H9 (cell line): ENCODE measurements at places on chromosomes 7 and 10.

DNA sequence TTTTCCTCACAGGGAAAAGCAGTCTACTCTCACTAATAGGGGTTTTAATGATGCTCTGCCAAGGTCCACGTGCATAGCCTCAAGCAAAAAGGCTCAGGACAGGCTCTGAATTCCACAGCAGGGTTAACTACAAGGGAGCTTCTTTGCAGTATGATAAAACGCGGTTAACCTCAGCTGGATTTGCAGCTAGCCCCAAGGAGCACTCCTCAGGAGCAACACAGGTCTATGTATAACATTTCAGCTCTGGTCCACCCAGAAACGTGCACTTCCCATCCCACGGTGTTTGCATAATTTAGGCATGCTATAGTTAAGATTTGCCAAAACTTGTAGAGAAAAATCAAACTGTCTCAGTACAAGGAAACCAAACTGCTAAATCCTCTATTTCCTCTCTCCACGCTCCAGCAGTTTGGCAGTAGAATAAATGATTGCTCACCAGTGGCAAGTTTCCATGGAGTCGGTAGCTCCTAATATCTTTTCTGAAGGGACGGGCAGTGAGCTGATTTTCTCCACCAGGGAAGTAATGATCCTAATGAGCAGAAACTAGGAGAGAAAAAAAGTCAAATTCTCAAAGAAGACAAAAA is 13.1 kb upstream of the ASB4 start:
- no peak for DNase-seq

DNA sequence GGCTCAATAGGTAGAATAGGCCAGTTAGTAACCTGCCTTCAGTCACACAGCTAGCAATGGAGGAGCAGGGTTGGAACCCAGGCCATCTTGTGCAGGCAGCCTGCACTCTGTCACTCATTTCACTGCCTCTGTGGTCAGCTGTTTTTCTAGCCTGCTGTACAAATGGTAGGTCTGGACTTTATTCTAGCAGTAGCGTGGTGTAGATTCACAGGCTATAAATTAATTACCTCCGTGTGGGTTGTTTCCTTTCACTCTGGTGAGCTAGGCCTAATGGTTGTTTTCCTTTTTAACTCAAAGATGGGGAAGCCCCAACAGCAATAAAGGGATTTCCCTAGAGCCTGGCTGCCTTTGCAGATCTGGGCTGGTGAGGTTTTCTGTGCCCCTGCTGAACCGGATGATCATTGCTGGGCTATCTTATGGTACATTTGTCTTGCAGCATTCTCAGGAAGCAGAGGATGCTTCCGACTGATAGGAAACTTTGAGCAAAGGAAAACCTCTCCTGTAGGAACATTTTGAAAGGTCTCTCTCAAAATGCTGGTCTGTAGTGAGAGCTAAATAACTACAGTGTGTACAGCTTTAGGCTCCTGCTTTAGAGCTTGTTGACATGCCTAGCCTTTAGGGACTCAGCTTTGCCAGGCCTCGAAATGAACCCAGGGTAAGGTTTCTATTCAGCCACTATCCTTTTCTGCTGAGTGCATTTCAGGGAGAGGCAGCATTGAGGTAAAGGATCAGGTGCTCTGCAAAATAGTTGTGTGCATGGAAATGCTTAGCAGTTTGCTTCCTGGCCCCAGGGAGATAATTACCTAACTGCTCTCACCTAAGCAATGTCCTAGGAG is 157.4 kb downstream of the ST7 start:
- DNase-seq: no peak

GRCh38 chr10:109025172-109025571 is 898.1 kb downstream of the XPNPEP1 start:
- no peak for DNase-seq

- DNase-seq: no peak
Observed at GRCh38 chr10:51804866-51805265, 105.5 kb upstream of the CSTF2T start.

DNA sequence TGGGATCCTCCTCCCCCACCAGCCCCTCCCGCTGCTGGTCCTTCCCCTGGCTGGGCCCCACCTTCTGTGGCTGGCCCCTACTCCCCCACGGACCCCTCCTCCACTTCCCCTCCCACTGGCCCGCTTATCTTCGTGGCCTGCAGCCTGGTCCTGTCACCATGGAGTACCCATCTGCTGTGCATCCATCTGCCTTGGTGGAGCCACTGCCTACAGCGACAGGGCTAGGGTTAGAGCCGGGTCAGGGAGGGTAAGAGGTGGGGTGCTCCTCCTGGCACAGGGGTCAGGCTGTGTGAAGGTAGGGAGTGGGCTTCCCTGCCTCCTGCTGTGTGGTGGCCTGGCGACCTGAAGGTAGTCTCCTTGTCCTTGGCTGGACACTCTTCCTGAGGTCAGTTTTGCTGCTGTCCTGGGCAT is 5.2 kb downstream of the ADCY1 start:
- DNase-seq: peak; percentile 31

GRCh38 chr7:47000561-47000960 is 581.4 kb downstream of the TNS3 start:
- DNase-seq: no peak

DNA sequence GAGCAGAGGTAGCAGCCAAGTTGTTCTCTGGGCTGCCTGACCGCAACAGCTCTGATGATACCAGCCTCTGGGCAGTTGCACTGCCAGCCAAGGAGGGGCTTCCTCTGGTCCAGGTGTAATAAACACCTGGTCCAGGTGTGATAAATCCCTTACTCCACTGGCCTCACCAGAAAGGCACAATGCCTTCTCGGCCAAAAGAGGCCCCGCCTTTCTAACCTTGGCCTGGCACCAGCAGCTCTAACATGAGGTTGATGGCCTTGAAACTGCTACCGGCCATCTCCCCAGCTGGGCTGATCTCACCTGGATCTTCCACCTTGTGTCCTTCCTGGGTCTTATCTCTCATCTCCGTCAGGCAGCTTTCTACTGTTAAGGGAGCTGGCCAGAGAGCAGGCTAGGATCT is 45.5 kb upstream of the PDZD8 start:
- no peak for DNase-seq

GRCh38 chr10:62861507-62861906 is 45.3 kb upstream of the EGR2 start:
- DNase-seq: no peak

DNA sequence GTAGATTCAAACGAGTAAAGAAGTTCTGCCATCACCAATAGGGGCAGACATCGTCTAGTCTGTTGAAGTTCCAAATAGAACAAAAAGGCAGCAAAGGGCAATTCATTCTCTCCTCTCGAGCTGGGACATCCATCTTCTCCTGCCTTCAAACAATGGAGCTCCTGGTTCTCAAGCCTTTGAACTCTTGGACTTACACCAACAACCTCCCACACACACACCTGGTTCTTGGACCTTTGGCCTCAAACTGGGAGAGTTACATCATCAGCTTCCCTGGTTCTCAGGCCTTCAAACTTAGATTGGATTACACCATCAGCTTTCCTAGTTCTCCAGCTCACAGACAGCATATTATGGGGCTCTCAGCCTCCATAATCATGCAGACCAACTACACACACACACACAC is 9.8 kb upstream of the GIMAP5 start:
- no peak for DNase-seq

DNA sequence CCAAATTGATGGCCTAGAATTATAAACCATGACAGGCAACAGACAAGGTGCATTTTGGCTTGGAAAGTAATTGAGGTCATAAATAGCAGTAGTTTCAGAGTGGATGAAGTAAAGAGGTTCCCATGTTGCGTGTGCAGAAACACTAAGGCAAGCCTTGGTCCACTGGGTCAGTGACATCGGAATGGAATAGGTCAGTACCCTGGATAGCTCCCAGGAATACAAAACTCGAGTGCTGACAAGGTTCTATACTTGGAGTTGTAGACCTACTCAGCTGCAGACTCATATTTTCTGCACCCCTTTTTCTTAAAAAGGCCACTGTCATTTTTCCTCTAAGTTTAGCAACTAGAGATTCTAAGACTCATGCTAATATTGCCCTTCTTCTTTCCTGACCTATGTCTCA is 132.8 kb downstream of the DYNC1I1 start:
- no peak for DNase-seq

- no peak for DNase-seq
Observed at GRCh38 chr7:121876656-121877500, 3.9 kb downstream of the PTPRZ1 start.

- DNase-seq: no peak
Observed at GRCh38 chr7:24038993-24039392, 245.0 kb upstream of the NPY start.

GRCh38 chr10:5314840-5315239 is 49.9 kb upstream of the UCN3 start:
- DNase-seq: no peak

DNA sequence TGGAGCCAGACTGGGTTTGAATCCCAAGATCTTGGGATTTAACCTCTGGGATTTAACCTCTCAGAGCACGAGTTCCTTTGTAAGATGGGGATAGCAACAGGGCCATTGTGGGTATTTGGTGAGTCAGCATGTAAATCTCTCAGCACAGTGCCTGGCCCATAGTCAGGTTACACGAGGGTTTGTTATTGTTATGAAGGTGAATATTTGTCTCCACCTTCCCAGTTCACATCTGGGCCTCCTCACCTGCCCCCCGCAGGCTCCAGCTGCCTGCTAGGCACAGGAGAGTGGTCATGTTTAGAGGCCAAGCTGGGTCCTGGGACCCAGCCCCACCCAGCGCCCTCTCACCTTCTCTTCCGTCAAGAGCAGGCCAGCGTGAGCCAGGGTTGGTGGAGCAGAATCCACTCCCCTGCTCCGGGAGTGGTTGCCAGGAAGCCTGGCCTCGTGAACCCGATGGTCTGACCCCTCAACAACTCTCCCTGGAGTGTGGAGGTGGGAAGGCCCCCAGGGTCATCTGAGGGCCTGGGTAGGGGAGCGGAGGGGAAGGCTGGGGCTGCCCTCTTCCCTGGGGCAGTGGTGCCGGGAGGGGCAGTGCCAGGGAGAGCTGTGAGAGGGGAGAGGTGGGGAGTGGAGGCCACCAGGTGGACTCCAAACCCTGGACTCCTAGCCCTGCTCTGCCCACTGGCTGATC is 26.0 kb downstream of the FAM241B start:
- peak; percentile 55 for DNase-seq

- DNase-seq: no peak
Observed at GRCh38 chr7:35035511-35035961, 1.7 kb downstream of the DPY19L1 start.

GRCh38 chr10:6701289-6701688 is 121.2 kb upstream of the PRKCQ start:
- peak; percentile 52 for DNase-seq

- no peak for DNase-seq
Observed at GRCh38 chr7:42479452-42479815, 242.4 kb upstream of the GLI3 start.

DNA sequence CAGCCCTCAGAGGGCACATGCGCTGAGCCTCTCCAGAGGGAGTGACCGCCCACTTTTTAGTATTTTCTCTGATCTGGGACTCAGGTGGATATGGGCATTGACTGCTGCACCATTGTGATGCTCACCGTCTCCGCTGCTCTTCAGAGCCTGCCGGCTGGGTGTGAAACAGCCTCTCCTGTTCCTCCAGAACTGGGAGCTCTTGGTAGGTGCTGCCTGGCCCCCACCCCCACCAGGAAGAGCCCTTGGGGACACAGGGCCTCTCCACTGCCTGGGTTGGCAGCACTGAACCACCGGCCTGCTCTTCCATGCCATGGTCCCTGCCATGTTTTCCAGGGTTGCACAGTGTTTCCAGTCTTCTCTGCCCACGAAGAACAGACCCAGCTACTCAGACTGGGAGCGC is 36.3 kb downstream of the ARHGAP22 start:
- peak; percentile 8 for DNase-seq

DNA sequence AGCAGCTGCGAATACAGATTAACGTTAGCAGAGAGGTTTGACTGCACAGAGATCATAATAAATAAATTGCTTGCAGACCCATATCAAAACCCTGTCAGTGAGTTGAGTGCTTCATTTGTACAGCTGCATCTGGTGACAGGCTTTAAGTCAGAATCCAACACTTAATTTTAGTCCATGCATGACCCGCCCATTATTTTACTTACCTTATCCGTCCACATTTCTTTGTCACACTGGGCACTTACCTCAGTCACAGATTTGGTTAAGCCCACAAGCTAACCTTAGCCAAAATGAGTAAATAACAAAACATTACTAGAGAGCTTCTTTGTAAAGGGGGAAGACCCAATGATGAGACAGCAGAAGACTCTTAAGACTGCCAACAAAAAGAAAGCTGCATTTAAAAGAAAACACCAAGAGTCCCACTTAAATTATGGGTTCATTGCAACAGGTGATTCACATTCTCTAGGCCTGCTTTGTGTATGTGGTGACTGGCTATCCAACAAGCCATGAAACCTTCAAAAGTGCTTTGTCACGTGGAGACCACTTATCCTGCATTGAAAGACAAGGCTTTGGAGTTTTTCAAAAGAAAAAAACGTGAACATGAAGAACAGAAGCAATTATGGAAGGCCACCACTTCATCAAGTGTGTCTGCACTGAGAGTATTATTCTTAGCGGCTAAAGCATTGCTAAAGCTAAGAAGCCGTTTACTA is 32.2 kb downstream of the PHTF2 start:
- no peak for DNase-seq

DNA sequence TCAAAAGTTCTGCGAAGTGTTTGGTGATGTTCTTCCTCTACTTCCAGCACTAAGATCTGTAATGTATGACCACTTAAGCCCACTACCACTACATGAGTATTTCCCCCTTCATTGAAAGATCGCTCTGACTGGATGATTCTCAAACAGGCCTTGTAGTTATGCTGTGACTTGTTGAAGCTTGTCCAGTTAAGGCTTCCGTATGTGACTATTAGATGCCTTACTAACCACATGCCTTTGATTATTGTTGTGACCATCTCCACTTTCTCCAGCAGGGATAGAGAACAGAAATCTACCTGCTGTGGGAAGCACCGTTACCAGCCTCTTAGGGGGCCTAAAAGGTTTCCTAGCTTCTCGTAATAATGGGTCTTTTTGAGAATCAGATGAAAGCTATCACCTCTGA is 81.1 kb downstream of the NOC3L start:
- DNase-seq: no peak

GRCh38 chr7:132580717-132581285 is 4.5 kb upstream of the PLXNA4 start:
- peak; percentile 88 for DNase-seq
